ENCODE measurements at places on chromosomes 5 and 9.

DNA sequence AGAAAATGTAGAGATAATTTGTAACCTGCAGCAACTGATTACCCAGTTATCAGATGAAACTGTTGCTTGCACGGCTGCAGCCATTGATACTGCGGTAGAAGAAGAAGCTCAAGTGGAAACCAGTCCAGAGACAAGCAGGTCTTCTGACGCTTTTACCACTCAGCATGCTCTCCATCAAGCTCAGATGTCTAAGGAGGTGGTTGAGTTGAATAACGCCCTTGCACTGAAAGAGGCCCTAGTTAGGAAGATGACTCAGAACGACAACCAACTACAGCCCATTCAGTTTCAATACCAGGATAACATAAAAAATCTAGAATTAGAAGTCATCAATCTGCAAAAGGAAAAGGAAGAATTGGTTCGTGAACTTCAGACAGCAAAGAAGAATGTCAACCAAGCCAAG, 1.7 kb downstream of the KIF4B start:
- no peak for DNase-seq

DNA sequence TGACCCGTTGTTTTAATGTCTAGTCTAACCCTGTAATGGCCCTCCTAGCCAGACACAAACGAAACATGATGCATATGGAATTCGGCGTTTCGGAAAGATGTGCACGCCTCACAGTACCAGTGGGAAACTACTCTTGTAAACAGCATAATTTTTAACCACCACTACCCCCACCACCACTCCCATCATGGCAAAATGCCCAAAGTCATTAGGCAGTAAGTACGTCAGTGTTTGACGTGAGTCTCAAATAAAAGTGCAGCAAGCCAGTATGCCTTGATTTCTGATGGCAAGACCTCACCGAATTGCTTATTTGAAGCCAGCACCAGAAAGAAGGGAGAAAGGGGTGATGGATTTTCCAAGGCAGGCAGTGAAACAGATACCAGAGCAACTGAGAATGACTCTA, 71.4 kb downstream of the ADRB2 start:
- no peak for DNase-seq

- no peak for DNase-seq
Observed at GRCh38 chr5:132528866-132529634, 14.3 kb downstream of the IL5 start.

DNA sequence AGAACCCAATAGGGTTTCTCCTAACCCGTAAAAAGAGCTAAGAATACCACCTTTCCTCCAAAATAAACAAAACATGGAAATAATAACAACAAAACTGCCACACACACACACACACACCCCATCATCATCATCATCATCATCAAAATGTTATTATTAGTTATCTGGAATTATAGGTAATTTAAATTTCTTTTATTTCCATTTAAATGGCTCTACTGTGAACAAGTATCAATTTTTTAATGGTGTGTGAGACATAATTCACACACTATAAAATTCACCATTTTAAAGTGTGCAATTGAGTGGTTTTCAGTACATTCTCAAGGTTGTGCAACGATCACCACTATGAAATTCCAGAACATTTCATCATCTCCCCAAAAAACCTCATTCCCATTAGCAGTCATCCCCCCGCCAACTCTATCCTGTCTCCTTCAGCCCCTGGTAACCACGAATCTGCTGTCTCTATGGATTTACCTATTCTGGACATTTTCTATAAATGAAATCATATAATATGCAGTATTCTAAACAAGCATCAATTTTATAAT, 172.7 kb downstream of the ROR2 start:
- no peak for DNase-seq

DNA sequence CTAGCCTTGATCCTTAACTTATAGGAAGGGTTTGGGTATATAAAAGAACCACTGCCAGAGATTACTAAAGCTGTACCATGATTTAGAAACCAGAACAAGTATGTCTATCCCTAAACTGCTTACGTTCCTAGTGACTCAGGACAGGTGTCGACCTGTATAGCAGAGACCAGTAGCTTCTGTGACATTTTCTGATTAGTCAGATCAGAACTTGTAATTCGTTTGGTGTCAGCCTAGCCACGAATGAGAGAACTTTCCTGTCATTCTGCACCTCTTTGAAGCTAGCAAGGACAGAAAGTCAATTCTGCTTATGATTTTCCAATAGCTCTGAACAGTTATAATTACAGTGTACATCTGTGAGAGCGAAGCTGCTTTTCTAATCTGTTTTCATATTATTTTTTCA, 39.5 kb downstream of the PRKACG start:
- no peak for DNase-seq

DNA sequence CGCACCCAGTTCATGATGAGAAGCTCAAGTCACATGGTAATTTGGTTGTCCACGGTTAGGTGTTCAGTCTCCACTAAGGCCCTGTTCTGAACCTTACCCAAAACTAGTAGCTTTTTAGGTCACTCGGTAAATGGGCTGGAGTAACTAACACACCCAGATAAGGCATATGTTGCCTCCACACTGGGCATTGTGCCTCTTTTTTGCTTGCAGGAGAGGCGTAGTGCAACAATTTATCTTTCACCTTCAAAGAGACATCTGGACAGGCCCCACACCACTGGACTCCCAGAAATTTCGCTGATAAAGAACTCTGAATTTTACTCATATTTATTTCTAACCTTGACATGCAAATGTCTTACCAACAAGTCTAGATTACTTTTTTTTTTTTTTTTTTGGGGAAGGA, 16.8 kb upstream of the PTGES start:
- DNase-seq, result no peak

DNA sequence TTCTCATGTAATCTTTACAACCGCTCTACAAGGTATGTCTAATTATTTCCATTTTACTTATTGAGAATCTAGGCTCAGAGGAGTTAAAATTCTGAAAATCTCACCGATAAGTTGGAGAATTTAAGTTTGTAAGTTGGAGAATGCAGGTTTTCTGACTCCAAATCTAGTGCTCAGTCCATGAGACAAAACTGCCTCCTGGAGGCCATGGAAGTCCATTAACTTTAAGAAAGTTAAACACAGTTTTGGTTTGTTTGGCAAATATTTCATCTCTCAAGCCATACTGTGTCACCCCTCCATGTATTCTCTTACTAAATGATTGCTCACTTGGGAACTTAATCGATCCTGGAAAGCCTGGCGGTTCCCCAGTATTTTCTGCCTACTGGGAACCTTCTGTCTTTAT, 52.6 kb downstream of the INIP start:
- DNase-seq, result no peak

GRCh38 chr5:103505581-103506305, 56.8 kb downstream of the NUDT12 start:
- no peak for DNase-seq

DNA sequence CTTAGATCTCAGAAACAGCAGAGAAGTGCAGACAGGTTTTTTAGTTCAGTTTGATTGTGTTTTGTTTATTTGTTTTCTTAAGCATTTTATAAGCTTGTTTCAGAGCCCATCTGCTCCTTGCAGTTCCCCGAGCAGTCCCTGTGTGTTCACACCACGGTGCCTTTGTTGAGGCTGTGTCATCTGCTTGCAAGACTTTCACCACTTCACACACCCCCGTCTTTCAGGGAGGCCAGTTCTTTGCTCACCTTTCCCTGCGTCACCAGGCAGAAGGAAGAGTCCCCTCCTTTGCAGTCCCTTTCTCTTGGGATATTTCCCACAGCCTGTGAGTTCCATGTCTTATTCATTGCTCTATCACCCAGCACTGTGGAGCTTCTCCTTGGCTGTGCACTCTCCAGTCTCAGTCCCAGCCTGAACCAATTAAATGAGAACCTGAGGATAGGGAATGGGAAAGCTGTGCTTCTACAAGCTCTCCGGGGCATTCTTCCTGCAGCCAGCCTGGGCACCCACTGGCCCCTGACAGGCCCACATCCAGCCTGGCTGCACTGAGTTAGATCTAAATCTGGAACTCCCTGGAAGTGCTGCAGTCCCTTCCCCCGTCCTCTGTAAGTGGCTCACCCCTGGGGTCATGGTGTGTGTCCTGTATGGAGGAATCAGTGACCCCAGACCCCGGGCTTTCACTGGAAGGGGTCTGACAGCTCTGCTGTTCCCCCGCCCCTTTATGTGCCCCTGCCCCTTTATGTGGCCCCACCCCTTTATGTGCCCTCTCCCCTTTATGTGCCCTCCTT, 5.5 kb downstream of the MVB12B start:
- no peak for DNase-seq

DNA sequence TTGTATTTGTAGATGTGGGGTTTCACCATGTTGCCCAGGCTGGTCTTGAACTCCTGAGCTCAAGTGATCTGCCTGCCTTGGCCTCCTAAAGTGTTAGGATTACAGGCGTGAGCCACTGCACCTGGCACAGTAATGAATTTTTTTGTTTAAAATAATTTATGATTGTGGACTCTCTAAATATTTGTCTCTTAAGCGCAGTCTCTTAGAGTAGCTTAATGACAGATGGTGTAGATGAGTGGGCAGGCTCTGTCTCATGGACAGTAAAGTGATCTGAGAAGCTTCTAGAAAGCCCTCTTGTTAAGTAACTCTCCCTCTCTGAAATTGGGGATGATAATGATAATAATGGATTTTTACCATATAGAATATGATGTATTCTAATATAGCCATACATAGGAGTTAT, 47.5 kb upstream of the KIAA1958 start:
- no peak for DNase-seq

DNA sequence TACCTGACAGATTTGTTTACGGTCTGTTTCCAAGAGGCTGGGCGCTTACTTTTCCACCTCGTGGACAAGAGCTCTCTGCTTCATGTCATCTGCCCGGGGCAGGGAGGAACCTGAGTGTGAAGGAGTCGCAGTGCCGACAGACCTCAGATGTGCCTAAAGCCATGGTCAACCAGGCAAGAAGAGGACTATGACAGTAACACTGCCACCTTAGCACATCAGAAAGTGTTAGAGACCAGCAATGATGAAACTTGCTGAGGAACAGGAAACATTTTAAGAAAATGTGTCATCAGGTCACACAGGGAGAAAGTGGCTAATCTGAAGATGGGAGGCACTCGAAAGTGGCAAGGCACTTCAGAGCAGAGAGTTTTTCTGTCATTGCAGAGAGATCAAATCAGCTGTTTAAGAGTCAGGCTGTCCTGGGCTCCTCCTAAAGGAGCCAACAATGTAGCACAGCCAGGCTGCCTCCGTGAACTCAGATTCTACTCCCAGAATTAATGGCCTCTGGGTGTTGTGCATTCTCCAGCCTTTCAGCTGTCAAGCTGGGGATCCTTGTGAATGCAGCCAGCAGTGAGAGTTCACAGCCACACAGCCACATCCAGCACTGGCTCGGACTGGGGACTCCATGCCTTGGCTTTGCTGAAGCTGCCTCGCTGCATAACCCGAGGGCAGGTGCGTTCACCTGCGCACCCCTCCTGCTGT, 94.6 kb downstream of the RAPGEF1 start:
- no peak for DNase-seq

DNA sequence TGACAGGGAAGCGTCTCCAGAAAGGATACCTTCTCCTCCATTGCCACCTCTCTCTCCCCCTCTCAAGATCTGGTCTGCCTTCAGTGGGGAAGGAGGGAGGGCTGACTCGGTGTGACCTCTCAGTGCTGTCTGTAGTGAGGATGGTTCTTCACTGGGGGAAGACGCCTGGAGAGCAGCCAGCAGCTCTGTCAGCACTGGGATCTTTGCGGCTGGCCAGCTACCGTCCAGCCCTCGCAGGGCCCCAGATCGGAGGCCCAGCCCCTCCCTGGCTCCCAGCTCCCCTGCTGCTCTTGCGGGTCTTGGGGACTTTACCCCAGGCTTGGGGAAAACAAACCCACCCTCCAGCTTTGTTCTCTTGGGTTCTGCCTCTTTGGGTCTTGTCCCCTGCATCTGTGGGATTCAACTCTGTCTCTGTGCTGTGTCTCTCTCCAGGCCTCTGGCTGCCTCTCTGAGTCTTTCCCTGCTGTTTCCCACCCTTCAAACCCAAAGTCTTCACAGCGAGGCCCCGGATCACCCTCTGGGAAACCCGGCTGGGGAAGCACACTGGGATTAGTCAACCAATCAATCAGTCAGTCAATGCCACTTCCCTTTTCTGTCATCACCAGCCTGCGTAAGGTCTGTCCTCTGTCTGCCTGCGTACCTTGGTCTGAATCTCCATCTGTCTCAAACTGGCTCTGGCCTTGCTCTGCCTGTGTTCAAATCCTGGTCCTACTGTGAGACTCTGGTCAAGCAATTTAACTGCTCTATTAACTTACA, 23.0 kb downstream of the FGF18 start:
- DNase-seq, result no peak

DNA sequence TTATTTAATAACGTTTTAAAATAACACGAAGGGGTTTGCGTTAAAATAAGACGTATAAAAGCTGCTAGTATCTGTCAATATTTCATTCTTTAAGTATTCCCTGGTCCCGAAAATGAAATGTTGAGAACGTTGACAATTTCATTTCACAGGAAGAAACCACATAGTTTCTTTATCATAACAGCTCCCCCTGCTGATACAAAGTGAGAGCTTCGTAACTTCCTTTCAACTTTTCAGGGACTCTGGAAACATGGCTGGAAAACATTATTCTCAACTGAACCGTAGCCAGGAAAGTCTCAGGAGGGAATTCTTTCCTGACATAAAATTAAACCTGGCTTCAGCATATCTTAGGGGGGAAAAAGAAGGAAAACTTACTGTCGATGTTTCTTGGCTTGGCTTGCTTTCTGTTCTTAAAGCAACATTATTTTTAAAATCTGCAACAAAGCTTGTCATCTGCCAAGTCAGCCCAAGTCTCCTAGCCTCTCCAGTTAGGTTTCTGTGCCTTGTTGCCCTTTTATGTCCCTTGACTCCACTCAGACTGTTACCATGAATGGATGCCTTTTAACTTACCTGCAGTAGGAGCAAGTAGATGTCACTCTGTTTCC, 122.9 kb upstream of the DAB2 start:
- peak; percentile 5 for DNase-seq

DNA sequence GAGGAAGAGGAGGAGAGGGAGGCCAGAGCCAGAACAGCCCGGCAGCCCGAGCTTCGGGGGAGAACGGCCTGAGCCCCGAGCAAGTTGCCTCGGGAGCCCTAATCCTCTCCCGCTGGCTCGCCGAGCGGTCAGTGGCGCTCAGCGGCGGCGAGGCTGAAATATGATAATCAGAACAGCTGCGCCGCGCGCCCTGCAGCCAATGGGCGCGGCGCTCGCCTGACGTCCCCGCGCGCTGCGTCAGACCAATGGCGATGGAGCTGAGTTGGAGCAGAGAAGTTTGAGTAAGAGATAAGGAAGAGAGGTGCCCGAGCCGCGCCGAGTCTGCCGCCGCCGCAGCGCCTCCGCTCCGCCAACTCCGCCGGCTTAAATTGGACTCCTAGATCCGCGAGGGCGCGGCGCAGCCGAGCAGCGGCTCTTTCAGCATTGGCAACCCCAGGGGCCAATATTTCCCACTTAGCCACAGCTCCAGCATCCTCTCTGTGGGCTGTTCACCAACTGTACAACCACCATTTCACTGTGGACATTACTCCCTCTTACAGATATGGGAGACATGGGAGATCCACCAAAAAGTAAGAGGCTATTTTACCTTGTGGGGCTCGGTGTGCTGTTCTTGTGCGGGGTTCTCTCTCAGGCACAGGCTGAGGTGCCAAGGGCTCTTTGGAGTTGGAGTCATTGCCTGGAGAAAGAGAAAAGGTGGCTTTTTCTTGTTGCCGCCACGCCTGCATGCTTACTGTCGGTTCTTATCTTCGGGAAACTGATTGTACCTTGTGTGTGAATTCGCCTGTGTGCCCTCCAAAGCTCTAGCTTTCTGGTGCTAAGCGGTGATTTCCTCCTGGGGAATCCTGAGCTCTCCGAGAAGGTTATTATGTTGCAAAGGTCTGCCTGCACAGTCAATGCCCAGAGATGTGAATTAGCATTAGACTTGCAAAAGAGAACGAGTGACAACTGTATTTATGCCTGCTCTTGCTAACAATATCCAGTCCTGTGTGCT, at the start of gene ISL1:
Gene ISL1, plus strand, starts transcription at position 318 of the 991 bp plus-strand sequence. Its CDS starts 224 bp downstream, at position 542.
- no peak for DNase-seq

- no peak for DNase-seq
Observed at GRCh38 chr9:79043916-79044315, 527.8 kb upstream of the TLE4 start.

All from stimulated activated CD4-positive, alpha-beta T cell treated with anti-CD3 and anti-CD28 coated beads, Interleukin-1b, Interleukin-23, amount 100 ng/mL, for 4 hours (primary cell).